Suppressor macrophage treated with lipopolysaccharide for 4 hours (primary cell): ENCODE measurements at places on chromosomes 2 and 18.

DNA sequence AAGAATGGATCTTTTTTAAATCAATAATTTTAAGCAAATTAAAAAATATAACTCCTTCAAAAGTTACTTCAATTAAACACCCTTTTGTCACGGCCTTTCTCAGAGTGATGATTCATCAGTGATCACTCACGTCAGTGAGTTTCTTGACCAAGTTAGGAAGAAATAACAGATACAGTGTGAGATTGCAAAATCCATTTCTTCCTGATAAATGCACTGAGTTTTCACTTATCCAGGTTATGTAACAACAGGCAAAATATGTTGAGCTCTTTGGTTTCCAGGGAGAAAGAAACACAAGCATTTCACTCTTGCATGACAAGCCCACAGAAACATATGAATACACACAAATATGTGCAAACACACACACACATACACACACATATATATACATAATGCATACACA is 195.9 kb upstream of the CYRIA start:
- DNase-seq = peak; percentile 80

- DNase-seq = no peak
Observed at GRCh38 chr2:113251118-113251517, 27.6 kb downstream of the PAX8 start.

- no peak for DNase-seq
Observed at GRCh38 chr2:84669122-84669521, 152.8 kb downstream of the DNAH6 start.

GRCh38 chr2:176261136-176261535 is 8.1 kb upstream of the MTX2 start:
- DNase-seq = no peak

DNA sequence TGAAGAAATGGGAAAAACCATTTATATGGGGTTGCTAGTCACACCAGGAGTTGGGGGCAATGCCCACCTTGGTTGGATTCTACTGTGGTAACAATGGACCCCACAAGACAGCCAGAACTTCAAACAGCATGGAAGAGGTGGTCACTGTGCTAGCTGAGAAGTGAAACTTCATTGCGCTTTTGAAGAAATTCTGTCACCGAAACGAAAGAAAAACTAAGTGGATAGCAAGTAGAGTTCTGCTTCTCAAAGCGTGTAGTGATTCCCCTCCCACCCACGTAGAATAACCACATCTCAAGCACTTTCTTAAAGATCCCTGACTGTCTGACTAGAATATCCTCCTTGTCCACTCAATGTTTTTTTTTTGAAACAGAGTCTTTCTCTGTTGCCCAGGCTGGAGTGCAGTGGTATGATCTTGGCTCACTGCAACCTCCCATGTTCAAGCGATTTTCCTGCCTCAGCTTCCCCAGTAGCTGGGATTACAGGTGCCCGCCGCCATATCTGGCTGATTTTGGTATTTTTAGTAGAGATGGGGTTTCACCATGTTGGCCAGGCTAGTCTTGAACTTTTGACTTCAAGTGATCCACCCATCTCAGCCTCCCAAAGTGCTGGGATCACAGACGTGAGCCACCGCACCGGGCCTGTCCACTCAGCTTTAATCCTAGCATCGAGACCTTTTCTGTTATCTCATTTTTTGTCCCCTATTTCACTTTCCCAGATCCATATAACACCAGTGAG is 30.1 kb upstream of the CCL20 start:
- DNase-seq = peak; percentile 90

GRCh38 chr2:241314226-241315092 is 1.0 kb downstream of the HDLBP start:
- DNase-seq = peak; percentile 80

GRCh38 chr2:60368456-60368855 is 185.0 kb downstream of the BCL11A start:
- no peak for DNase-seq

- DNase-seq = no peak
Observed at GRCh38 chr2:71417300-71418202, 35.8 kb upstream of the DYSF start.

DNA sequence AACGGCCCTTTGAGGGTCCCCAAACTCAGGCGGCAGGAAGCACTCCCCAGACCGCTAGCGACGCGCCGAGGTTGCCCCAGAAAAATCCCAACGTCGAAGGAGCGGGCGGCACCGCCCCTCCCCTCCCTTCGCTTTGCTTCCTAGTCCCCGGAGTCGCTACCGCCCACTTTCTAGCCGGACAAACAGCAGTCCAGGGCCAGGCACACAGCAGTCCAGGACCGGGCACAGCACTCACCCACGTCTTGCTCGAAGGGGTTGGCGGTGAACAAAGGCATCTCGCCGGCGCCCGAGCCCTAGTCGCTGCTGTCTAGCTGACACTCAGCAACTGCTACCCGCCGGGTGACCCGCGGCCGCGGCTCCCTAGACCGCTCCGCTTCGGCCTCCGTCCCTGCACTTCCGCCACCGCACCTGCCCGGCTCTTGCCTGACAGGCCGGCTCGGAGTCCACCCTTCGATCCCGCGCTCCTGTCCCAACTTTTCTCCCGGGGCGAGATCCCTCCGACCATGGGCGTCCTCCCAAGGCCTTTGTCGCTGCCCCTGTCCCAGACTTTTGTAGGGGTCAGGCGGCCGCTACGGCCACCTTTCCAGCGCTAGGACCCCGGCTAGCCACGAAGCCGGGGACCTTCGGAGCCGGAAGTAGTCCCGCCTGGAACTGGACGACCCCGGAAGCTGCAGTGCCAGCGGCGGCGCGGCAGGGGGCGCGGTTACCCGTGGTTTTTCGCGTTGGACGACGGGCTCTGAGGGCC is at the start of gene STAM2:
TSS of gene STAM2 (minus strand) at position 396 of the 745 bp plus-strand sequence. CDS start at position 275, 121 bp downstream.
- peak; percentile 96 for DNase-seq

DNA sequence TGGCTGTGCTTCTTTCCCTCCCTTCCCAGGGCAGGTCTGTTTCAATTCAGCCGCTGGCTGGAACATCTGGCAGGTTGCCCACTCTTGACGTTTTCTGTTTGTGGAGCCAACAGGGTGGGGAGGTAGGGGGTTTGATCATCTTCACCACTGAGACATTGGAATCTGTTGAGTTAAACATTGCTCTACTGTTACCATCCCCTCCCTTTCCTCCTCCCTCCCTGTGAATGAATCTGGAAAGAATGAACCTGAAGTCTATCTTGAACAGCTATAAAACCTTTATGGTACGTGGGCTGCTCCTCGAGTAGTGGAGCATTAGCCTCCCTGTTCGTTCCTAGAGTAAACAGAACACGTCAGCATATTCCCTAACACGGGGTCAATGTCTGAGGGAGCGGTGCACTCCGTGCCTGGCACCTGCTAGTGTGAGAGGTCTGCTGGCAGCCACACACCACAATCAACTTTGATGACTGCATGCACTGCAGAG is 249.9 kb upstream of the RBBP8 start:
- DNase-seq = no peak

- DNase-seq = no peak
Observed at GRCh38 chr2:129827311-129828090, 152.0 kb upstream of the RAB6C start.

DNA sequence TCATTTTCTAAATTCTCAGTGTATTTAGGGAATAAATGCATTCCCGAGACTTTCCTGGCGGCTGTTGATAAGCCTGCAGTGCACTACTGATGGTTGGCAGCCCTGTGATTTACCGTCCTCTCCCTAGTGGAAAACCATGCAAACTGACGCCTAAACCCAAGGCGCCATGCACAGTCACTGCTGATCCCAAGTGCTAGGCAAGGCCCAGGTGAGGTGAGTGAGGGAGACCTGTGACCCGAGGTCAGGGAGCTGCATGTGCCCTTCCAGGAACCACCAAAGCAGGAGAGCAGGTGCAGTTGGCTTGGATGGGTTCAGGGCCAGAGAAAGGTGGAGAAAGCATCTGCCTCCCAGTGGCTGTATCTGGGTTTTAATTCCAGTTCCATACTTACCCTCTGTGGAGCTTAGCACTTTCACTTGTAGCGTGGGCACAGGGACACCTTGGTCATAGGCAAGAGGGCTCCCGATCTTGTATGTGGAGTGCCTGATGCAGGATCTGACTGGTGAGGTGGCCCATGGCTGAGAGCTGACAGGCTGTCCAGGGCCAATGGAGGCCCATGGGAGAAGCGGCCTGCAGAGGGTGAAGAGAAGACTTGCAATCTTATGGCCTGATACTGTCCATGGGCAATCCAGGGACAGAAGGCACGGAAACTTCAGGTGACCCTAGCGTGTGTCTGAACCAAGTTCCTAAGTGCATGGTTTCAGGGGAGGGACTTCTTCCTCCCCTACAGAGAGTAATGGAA is 131.3 kb downstream of the SH3RF3 start:
- no peak for DNase-seq

- DNase-seq = no peak
Observed at GRCh38 chr2:199258291-199258690, 199.4 kb downstream of the SATB2 start.

GRCh38 chr2:217047209-217047608 is 187.3 kb upstream of the TNP1 start:
- DNase-seq = no peak

- no peak for DNase-seq
Observed at GRCh38 chr2:233476063-233476410, 90.5 kb downstream of the USP40 start.

DNA sequence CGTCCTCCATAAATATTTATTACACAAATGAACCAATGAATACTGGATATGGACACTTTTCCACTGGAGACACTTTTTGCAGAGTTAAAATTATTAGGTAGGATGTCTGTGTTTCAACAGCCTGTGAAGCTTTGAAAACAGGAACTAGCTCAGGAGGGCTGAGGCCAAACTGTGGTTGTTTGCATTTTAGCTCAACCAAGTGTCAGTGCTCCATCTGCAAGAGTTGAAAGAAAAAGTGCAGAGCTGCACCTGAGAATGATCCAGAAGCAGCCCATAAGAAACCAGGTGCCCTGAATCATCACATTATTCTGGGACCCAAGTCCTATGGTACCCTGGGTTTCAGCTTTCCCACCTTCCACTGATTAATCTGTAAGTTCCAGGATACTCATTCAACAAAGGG is 180.4 kb downstream of the TRIB2 start:
- no peak for DNase-seq

GRCh38 chr2:156585457-156585856 is 149.3 kb downstream of the GPD2 start:
- peak; percentile 3 for DNase-seq

DNA sequence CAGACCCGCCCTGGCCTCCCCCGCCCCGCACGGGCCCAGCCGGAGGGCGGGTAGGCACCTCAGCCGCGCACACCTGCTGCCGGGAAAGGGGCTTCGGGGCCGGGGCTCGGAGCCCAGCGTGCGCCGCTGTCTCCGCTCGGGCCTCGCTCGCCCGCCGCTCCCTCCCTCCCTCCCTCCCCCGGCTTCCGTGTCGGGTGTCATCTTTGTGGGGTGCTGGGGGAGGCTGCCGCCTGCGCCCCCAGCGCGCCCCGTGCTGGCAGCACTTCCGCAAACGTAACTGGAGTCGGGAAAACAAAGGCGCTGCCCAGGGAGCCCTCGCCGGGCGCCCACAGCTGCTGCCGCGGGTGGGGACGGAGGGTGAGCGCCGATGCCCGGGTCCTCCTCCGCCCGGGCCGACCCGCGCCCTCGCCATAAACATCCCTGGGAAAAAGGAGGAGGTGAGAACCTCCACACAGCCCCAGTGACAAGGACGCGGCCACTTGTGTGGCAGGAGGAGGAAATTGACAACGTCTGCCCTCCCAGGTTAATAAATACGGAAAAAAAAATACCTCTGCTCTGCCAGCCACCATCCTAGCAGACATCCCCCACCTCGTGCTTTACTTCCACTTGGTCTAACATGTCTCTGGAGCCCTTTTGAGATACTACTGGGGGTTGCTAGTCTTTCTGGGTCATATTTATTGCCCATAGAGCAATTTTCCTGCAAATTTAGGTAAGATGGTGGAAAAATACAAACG is 550 bp downstream of the MFSD6 start:
- peak; percentile 56 for DNase-seq
